Heart right ventricle (tissue), 16 donors: ENCODE measurements at places on chromosomes 4 and X.
A peak's percentile ranks its signal among the peaks of the same experiment; 100 is the strongest.

- no peaks in the 10 kb centered on the region for H3K4me1 ChIP-seq
- no peaks in the 10 kb centered on the region for H3K27me3 ChIP-seq
- H3K36me3 ChIP-seq, result no peaks in the 10 kb centered on the region
- no peak overlapping the region for H3K4me3 ChIP-seq
- DNase-seq, result no peak
These were observed 1456.1 kb upstream of the IGFBP7 start for GRCh38 chr4:58566260-58566659.

GRCh38 chrX:13937370-13938050 is 92.2 kb downstream of the GEMIN8 start:
- H3K36me3 ChIP-seq, result no peaks in the 10 kb centered on the region
- no peaks in the 10 kb centered on the region for H3K27me3 ChIP-seq
- DNase-seq, result no peak

- H3K4me3 ChIP-seq, result no peak overlapping the region
- H3K27me3 ChIP-seq, result no peaks in the 10 kb centered on the region
- no peaks in the 10 kb centered on the region for H3K36me3 ChIP-seq
- DNase-seq, result no peak
These were observed 9.0 kb upstream of the MEPE start for GRCh38 chr4:87823724-87824123.

GRCh38 chr4:5503336-5503936 is 204.9 kb downstream of the EVC2 start:
- no peak overlapping the region for H3K4me3 ChIP-seq
- H3K36me3 ChIP-seq, result no peaks in the 10 kb centered on the region
- DNase-seq, result no peak

DNA sequence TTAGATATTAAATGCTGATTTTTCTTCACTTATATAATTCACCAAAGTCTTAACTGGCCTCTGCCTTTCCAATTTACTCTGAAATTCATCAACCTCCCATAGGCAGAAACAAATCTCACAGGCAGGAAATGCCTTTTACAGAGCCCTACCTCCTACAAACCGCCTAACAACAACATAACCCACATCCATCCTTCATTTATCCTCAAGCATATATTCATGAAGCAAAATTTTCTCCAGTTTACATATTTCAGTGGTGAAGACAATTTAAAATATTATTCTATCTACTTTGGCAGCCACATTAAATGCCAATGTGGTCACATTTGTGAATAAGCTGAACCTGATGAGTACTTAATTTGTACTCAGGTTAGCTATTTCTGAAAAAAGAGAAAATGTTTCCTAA is 30.3 kb downstream of the SEPSECS start:
- no peak overlapping the region for H3K27ac ChIP-seq
- no peaks in the 10 kb centered on the region for H3K36me3 ChIP-seq
- H3K4me3 ChIP-seq, result no peak overlapping the region
- DNase-seq, result no peak
- H3K4me1 ChIP-seq, result peaks cover 17% of the 10 kb centered on the region
- H3K27me3 ChIP-seq, result no peaks in the 10 kb centered on the region

GRCh38 chrX:132940727-132941327 is 17.6 kb downstream of the HS6ST2 start:
- no peak overlapping the region for H3K4me3 ChIP-seq
- no peaks in the 10 kb centered on the region for H3K27me3 ChIP-seq
- no peaks in the 10 kb centered on the region for H3K36me3 ChIP-seq
- H3K27ac ChIP-seq, result no peak overlapping the region
- no peaks in the 10 kb centered on the region for H3K4me1 ChIP-seq

GRCh38 chrX:24153178-24153795 is 3.8 kb downstream of the ZFX start:
- H3K27ac ChIP-seq, result no peak overlapping the region
- H3K4me1 ChIP-seq, result peaks cover 2% of the 10 kb centered on the region
- DNase-seq, result no peak
- H3K4me3 ChIP-seq, result no peak overlapping the region
- no peaks in the 10 kb centered on the region for H3K27me3 ChIP-seq

DNA sequence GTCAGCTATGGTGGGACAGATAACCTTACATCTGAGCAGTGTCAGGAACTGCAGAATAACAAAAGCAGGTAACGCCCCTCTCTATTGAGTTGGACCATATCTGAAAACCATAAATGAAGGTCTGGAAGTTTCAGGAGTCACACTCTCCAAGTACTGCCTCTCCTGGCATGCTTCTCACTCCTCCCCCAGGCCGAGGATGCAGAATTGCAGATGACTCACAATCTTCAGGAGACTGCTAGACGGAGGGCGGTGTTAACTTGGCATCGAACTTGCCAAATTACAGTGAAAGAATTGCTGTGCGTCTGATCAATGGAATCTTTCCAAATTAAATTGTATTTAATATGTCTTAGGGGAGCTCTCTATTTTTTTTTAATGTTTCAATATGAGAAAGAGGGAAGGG is 67.1 kb upstream of the TRIM2 start:
- H3K36me3 ChIP-seq, result no peaks in the 10 kb centered on the region
- H3K4me3 ChIP-seq, result no peak overlapping the region
- H3K27me3 ChIP-seq, result no peaks in the 10 kb centered on the region
- H3K4me1 ChIP-seq, result no peaks in the 10 kb centered on the region

- H3K27me3 ChIP-seq, result no peaks in the 10 kb centered on the region
- H3K4me1 ChIP-seq, result no peaks in the 10 kb centered on the region
- no peaks in the 10 kb centered on the region for H3K36me3 ChIP-seq
- no peak for DNase-seq
- H3K27ac ChIP-seq, result no peak overlapping the region
These were observed 64.5 kb upstream of the WDR1 start for GRCh38 chr4:10180927-10181744.

- no peak overlapping the region for H3K4me3 ChIP-seq
- H3K27me3 ChIP-seq, result no peaks in the 10 kb centered on the region
- H3K27ac ChIP-seq, result no peak overlapping the region
- no peak for DNase-seq
- H3K4me1 ChIP-seq, result no peaks in the 10 kb centered on the region
These were observed 108.3 kb upstream of the TAPT1 start for GRCh38 chr4:16334601-16335000.

- no peaks in the 10 kb centered on the region for H3K4me1 ChIP-seq
- DNase-seq, result no peak
- no peak within 1 kb of the TSS for H3K27ac ChIP-seq
- peak within 1 kb of the TSS; percentile 45 for H3K4me3 ChIP-seq
- H3K36me3 ChIP-seq, result no peaks in the 10 kb centered on the region
These were observed at the start of gene PPP2R2C for GRCh38 chr4:6472387-6473263. Gene PPP2R2C, minus strand, starts transcription at chr4:6472614. Its CDS starts 385 bp downstream, at chr4:6472229.

- no peak overlapping the region for H3K27ac ChIP-seq
- no peaks in the 10 kb centered on the region for H3K36me3 ChIP-seq
- DNase-seq, result no peak
- H3K4me3 ChIP-seq, result no peak overlapping the region
These were observed 552.3 kb downstream of the PCDH7 start for GRCh38 chr4:31272331-31273061.

DNA sequence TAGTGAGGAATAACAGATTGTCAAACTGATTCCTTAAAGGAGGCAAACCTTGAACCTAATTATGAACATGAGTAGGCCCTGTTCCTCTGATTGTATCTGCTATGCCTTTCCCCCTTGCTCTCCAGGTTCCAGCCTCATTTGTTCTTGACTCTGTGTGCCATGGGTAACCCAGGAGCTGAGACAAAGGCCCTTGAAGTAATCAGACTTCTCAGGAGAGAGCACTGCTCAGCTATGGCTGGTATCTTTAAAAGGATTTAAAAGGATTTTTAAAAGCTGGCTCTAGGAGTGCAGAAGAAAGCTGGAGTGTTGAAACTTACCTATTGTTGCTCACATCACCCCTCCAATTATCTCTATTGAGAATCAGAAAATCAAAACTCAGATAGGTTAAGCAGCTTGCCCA is 1565.5 kb upstream of the AGA start:
- H3K27ac ChIP-seq, result no peak overlapping the region
- no peak overlapping the region for H3K4me3 ChIP-seq
- no peaks in the 10 kb centered on the region for H3K4me1 ChIP-seq
- DNase-seq, result no peak

DNA sequence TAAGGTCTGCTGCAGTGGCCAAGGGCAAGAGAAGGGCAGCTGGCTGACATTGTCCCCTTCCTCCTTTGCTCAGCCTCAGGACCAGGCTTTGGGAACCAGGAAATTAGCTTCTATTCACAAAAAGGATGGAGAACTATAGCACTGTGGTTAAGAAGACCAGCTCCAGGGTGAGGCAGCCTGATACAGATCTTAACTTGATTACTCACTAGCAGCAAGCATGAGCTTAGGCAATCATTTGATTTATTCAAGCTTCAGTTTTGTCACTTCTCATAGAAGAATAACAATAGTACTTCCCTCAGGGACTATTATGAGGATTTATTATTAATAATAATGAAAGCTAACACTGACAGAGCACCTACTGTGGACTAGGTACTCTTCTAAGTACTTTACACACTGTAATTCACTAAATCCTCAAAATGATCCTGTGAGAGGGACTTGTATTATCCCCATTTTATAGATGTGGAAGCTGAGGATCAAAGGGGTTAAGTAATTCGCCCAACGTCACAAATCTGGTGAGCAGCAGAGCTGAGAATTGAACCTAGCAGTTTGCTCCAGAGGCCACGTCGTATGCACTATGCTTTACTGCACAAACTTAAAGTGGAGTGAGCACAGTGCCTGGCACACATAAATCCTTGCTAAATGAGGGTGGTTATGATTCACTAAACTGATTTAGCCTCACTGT is 130.4 kb upstream of the PAK3 start:
- no peak for DNase-seq
- no peaks in the 10 kb centered on the region for H3K36me3 ChIP-seq
- H3K27ac ChIP-seq, result no peak overlapping the region
- no peaks in the 10 kb centered on the region for H3K27me3 ChIP-seq
- H3K4me3 ChIP-seq, result no peak overlapping the region

- DNase-seq, result no peak
- H3K4me1 ChIP-seq, result no peaks in the 10 kb centered on the region
- H3K27ac ChIP-seq, result no peak overlapping the region
- no peak overlapping the region for H3K4me3 ChIP-seq
- H3K27me3 ChIP-seq, result no peaks in the 10 kb centered on the region
- H3K36me3 ChIP-seq, result no peaks in the 10 kb centered on the region
These were observed 223.4 kb downstream of the BCOR start for GRCh38 chrX:39874202-39874816.

- H3K4me1 ChIP-seq, result no peaks in the 10 kb centered on the region
- H3K27ac ChIP-seq, result no peak overlapping the region
- no peaks in the 10 kb centered on the region for H3K36me3 ChIP-seq
These were observed 9.0 kb downstream of the DOCK11 start for GRCh38 chrX:118504581-118504980.

GRCh38 chrX:46561824-46562657 is 11.5 kb upstream of the CHST7 start:
- no peak overlapping the region for H3K27ac ChIP-seq
- peak; percentile 32 for DNase-seq
- H3K36me3 ChIP-seq, result no peaks in the 10 kb centered on the region
- H3K4me3 ChIP-seq, result no peak overlapping the region
- H3K4me1 ChIP-seq, result no peaks in the 10 kb centered on the region

DNA sequence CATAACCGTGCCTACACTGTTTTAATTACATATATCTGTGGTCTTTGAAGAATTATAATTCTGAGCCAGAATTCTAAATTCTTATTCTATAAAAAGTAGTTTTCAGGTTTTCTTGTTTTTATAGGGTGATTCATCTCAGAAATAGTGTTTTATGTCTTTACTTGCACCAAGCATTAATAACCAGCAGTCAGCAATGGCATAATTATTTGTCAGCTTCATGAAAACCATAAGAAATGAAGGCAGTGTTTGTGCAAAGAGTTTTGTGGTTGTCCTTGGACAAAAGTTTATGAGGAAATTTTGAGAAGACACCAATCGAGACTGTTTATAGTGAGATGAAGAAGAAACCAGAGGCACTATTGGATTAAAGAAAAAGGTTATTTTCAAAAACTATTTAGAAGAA is 37.2 kb downstream of the EDNRA start:
- no peak overlapping the region for H3K4me3 ChIP-seq
- no peak for DNase-seq
- no peaks in the 10 kb centered on the region for H3K27me3 ChIP-seq
- H3K27ac ChIP-seq, result no peak overlapping the region

DNA sequence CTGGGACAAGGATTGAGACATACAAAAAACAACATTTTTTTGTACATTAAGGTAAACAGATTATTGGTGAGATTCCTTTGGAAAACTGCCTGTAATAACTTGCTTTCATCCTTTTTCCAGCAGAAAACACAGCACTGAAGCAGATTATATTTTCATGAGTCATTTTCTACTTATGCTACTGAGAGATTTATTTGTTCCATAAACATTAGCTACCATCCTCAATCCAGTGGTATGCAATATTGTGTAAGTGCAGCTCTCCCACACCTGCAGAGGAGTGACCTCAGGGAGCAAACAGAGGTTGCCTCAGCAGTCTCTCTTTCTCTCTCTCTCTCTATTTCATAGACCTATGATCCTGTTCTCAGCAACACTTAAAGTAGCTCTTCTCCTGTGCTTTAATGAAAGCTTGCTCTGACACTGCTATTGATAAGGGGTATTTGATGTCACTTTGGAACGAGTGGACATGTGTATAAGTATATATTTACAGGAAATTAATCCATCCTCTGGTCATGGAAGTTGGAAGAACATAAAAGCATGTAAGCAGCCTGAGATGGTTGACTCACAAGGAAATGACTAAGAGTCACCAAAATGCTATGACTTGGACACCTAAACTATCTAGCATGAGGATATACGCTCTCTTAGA is 163.7 kb upstream of the SPANXC start:
- no peak for DNase-seq
- H3K36me3 ChIP-seq, result no peaks in the 10 kb centered on the region
- H3K27me3 ChIP-seq, result no peaks in the 10 kb centered on the region
- no peak overlapping the region for H3K27ac ChIP-seq
- no peak overlapping the region for H3K4me3 ChIP-seq

DNA sequence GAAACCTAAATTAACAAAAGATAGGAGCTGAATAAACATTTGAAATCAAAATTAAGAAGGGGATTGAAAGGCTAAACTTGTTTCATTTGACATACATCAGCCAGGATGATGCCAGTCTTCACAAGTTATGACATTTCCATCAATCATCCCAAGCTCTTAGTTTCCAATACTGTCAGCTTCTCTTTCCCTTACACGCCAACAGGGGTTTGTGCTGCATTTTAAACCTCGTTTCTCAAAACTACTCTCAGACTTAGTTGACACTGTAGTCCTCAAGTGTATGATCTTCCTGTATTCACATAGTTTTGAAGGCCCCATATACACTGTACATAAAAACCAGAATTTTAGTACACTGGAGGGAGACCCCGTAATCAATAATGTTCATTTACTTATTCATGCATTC is 840 bp upstream of the P2RY10 start:
- no peak overlapping the region for H3K4me3 ChIP-seq
- H3K27me3 ChIP-seq, result no peaks in the 10 kb centered on the region
- no peak overlapping the region for H3K27ac ChIP-seq
- no peaks in the 10 kb centered on the region for H3K4me1 ChIP-seq
- H3K36me3 ChIP-seq, result no peaks in the 10 kb centered on the region
